Foreskin fibroblast (primary cell): ENCODE measurements at places on chromosomes 4 and X.
A peak's percentile ranks its signal among the peaks of the same experiment; 100 is the strongest.

- peak; percentile 84 for DNase-seq
Observed at GRCh38 chr4:177573507-177573906, 131.3 kb upstream of the AGA start.

GRCh38 chrX:19628011-19628575 lies 112.8 kb upstream of the MAP3K15 start:
- peak; percentile 7 for DNase-seq

DNA sequence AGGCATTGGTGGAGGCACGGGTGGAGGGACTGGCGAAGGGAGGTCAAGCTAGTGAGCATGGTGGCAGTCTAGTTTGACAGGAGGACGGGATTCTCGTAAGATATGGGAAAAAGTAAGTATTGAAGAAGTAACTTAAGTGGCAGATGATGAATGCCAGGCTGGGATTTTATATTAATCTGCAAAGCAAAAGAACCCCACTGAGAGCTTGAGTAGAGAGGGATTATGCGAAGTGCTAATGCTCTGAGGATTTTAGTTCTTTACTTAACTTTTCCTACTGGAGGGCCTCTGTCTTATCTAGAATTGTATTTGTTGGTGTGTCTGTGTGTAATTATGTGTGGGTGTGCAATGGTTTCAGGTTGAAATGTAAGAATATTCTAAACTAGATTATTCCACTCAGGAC lies 327.9 kb downstream of the FAT4 start:
- no peak for DNase-seq

- peak; percentile 42 for DNase-seq
Observed at GRCh38 chr4:107736924-107737448, 17.0 kb upstream of the PAPSS1 start.

DNA sequence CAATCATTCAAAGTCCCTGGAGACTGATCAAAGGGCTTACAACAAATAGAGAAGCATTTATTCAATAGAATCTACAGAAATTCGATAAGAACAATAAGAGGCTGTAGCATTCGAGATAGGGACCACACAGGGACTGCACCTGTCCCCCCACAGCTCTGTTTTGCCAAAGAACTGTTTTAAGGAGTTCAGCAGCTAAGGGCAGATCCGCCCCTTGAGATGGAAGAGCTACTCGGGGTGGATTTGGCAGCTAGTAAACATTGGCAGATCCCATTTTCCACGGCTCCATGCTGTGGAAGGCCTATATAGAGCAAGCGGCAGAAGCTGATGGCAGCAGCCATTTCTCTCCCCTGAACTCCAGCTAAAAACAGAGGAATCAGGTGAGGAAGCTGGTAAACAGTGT lies 75.7 kb downstream of the GPR82 start:
- DNase-seq = no peak
